ENCODE measurements at places on chromosomes 6 and 20.

GRCh38 chr6:124963416-124963785 is 1.2 kb downstream of the RNF217 start:
- DNase-seq: no peak

GRCh38 chr6:90413867-90414266 is 117.2 kb upstream of the BACH2 start:
- no peak for DNase-seq

GRCh38 chr6:2063547-2063946 is 181.9 kb downstream of the GMDS start:
- DNase-seq: no peak

- no peak for DNase-seq
These were observed 197.1 kb upstream of the RIN2 start for GRCh38 chr20:19560881-19561480.

Data from HepG2 (cell line).